ENCODE measurements at places on chromosomes 7 and 10. TPM values are rescaled to one million over a fixed set of nuclear protein-coding genes. Genes with fewer than 3 reads are reported as not detected.

GRCh38 chr10:14873090-14873760 lies 5.4 kb upstream of the SUV39H2 start:
- no peaks in the 10 kb centered on the region for H3K4me1 ChIP-seq
- H3K4me3 ChIP-seq: no peak overlapping the region
- no peak overlapping the region for H3K27ac ChIP-seq
- no peaks in the 10 kb centered on the region for H3K27me3 ChIP-seq
- no peaks in the 10 kb centered on the region for H3K36me3 ChIP-seq

STX1A gene
- 27.3 TPM for total RNA-seq

THNSL1 gene
- total RNA-seq: 3.3 TPM

- H3K4me3 ChIP-seq: no peak overlapping the region
- no peak for DNase-seq
- no peaks in the 10 kb centered on the region for H3K4me1 ChIP-seq
Observed at GRCh38 chr7:92992483-92992882, 125.3 kb downstream of the SAMD9 start.

DNA sequence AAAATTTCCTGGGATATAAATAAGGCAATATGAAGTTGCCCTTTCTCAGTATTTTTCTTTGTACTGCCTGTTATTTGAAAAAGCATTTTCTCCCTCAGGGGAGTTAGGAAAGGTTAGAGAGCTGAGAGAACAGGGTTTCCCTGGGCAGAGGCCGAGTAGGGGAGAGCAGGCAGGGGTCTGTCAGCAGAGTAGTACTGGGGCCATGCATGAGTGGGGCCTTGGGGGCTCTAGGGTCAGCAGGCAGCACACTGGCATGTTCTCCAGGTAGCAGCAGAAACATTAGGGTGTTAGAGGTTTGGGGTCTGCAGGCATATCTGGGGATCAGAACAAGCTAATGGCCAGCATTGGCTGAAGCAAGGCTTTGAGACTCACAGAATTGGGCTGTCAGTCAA lies 56.4 kb downstream of the KLRG2 start:
- H3K4me3 ChIP-seq: no peak overlapping the region
- H3K4me1 ChIP-seq: no peaks in the 10 kb centered on the region
- peaks cover 15% of the 10 kb centered on the region for H3K36me3 ChIP-seq
- H3K27me3 ChIP-seq: no peaks in the 10 kb centered on the region
- no peak for DNase-seq
- no peak overlapping the region for H3K27ac ChIP-seq

GRCh38 chr7:91941450-91941849 lies 788 bp downstream of the AKAP9 start:
- H3K36me3 ChIP-seq: no peaks in the 10 kb centered on the region
- peaks cover 3% of the 10 kb centered on the region for H3K4me1 ChIP-seq
- peak overlapping the region; percentile 80 for H3K4me3 ChIP-seq
- H3K27me3 ChIP-seq: no peaks in the 10 kb centered on the region
- peak overlapping the region; percentile 93 for H3K27ac ChIP-seq

- H3K27ac ChIP-seq: peak overlapping the region; percentile 88
- no peaks in the 10 kb centered on the region for H3K4me1 ChIP-seq
- DNase-seq: no peak
- no peaks in the 10 kb centered on the region for H3K36me3 ChIP-seq
- no peaks in the 10 kb centered on the region for H3K27me3 ChIP-seq
Observed at GRCh38 chr7:92837000-92837749, 802 bp upstream of the CDK6 start.

DNA sequence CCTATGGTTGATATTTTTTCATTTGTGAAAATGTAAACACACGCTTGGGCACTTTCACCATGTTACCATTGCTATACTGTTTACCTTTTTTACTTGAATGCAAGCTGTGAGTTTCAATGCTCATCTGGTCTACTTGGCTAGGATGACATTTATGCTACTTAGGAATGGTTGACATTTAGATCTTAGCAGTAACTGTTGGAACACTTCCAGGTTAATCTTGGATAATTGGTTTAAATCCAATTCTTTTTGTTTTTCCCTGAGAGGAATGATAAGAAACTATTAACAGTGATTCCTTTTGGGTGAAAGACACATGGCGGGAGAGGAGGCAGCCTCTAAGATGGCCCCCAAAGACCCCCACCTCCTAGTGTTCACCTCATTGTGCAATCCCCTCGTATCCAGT lies 51.4 kb upstream of the AMPH start:
- H3K36me3 ChIP-seq: no peaks in the 10 kb centered on the region
- DNase-seq: no peak
- H3K27ac ChIP-seq: no peak overlapping the region
- H3K27me3 ChIP-seq: no peaks in the 10 kb centered on the region
- no peaks in the 10 kb centered on the region for H3K4me1 ChIP-seq

EVX1 gene
- total RNA-seq: not detected

ANKRD7 gene
- not detected for total RNA-seq

- H3K27ac ChIP-seq: no peak overlapping the region
- H3K27me3 ChIP-seq: no peaks in the 10 kb centered on the region
- no peak overlapping the region for H3K4me3 ChIP-seq
Observed at GRCh38 chr7:143229054-143229790, 7.4 kb downstream of the TAS2R40 start.

CALY gene
- total RNA-seq: not detected

DNA sequence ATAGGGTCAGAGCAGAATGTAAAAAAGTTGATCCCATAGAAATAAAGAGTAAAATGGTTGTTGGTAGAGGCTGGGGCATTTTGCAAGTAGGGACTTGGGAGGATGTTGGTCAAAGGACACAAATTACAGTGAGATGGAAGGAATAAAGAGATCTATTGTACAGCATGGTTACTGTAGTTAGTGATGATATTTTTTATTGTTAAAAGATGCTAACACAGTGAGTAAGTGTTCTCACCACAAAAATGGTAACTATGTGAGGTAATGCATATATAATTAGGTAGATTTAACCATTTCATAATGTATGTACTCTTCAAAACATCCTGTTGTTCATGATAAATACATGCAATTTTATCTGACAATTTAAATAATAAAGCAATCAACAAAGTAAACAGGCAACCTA lies 280.7 kb upstream of the MAGI2 start:
- H3K27ac ChIP-seq: no peak overlapping the region
- no peaks in the 10 kb centered on the region for H3K4me1 ChIP-seq
- H3K27me3 ChIP-seq: no peaks in the 10 kb centered on the region
- no peaks in the 10 kb centered on the region for H3K36me3 ChIP-seq
- no peak overlapping the region for H3K4me3 ChIP-seq

- no peaks in the 10 kb centered on the region for H3K36me3 ChIP-seq
- peak overlapping the region; percentile 43 for H3K4me3 ChIP-seq
- H3K4me1 ChIP-seq: no peaks in the 10 kb centered on the region
- DNase-seq: no peak
Observed at GRCh38 chr7:151851782-151852181, 25.1 kb downstream of the PRKAG2 start.

FGFBP3 gene
- total RNA-seq: 1.1 TPM

DNA sequence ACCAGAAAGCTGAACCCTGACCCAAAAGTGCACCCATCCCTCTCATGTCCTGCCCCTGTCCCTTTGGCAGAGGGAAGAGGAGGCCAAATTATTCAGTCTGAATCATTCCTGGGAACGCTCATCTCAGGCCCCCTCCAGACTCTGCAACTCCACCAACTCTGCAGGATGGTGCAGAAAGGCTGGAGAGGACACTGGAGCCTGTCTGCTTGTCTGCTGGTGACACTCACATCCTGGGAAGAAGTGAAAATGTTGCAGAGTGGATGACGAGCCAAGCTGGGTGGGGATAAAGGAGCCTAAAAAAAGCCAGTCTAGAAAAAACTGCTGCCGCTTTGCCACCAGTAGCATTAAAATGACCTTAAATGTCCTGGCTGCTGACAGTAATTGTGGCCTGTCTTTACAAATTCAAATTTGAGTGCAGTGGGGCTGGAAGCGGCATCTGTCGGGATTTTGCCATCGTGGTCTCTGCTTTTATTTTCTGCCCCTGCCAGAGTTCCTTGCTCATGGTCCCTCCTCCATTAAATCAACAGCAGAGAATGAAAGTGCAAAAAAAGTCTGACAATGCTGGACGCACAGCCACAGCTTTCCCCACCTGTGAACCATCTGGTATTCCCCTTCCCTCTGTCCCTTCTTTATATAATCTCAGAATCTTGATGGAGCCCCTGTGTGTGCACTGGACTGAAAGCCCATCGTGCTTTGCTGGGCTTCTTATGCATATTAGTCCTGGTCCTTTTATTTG lies 63.9 kb downstream of the STK17A start:
- H3K36me3 ChIP-seq: no peaks in the 10 kb centered on the region
- DNase-seq: no peak
- peak overlapping the region; percentile 12 for H3K4me3 ChIP-seq
- H3K27ac ChIP-seq: peak overlapping the region; percentile 93

HYAL4 gene
- not detected for total RNA-seq

GRCh38 chr7:151900986-151901621 lies 24.2 kb upstream of the PRKAG2 start:
- no peaks in the 10 kb centered on the region for H3K4me1 ChIP-seq
- H3K36me3 ChIP-seq: no peaks in the 10 kb centered on the region
- H3K27me3 ChIP-seq: no peaks in the 10 kb centered on the region
- no peak overlapping the region for H3K27ac ChIP-seq
- DNase-seq: no peak

DNA sequence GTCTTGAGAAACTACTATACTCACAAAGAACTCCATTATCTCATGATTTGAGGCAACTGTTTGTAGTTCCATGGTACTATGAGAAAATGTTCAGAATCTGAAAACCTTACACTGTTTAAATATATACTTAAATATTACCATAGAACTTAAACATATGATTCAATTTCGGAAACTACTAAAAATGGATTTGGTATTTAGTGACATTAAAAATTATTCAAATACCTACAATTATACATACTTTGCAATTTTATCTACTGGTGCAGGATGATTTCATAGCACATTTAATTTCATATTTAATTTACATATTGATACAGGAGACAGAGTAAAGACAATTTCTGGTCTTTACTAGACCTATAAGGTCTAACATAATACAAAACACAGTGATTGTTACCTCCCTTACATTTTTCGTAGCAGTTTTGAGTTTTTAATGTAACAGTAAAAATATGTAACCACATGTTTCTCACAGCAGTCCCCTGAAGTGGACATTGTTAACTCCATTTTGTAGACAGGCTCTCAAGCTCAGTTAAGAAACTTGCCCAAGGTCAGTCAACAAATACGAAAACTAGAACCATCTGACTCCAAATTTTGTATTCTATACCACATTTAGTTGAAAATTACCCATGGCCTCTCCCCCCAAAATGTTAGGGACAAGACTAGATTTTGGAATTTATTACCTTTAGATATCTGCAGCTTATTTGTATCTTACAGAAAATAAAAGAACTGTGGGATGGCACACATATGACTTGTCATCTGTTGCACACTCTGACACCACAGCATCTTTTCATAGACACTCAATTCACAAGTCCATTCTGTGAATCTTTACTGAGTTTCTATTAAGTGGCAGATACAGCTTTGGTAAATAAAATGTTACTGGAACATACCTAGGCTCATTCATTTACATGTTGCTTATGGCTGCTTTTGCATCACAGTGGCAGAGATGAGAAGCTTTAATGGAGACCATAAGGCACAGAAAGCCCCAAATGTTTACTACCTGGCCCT lies 36.8 kb downstream of the MTPN start:
- no peak overlapping the region for H3K4me3 ChIP-seq
- peaks cover 5% of the 10 kb centered on the region for H3K4me1 ChIP-seq
- H3K27ac ChIP-seq: no peak overlapping the region

GRCh38 chr10:12051241-12051640 lies 8.6 kb upstream of the UPF2 start:
- H3K4me3 ChIP-seq: no peak overlapping the region
- DNase-seq: no peak
- H3K4me1 ChIP-seq: no peaks in the 10 kb centered on the region
- H3K27ac ChIP-seq: peak overlapping the region; percentile 44

DNA sequence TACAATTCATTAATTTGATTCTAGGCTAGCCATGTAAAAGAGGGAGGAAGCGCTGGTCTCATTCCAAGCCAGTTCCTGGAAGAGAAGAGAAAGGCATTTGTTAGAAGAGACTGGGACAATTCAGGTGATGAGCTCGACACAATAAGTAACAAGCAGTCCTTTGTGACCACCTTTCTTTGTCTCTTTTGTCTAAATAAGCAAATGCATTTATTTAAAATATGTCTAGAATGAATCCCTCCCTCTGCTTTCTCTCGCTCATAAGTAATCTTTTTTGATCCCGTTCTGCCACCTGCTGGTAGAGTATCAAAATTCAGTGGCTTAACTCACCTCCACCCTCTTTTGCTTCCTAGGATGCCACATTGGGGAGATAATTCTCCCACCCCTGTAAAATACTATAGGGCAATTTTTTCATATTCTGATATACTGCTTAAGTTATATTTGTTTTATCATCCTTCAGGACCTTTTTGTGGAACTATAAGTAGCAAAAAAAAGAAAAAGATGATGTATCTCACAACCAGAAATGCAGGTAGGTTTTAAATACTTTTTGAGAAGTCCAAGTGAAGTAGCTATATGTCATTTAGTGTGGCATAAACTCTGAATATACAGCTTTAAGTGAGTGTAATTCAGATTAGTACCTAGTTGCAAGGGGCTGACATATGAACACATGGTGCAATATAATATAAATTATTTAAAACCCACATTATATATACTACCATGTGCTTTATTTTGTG lies 91.5 kb downstream of the GSDME start:
- H3K36me3 ChIP-seq: no peaks in the 10 kb centered on the region
- H3K4me3 ChIP-seq: no peak overlapping the region
- H3K27ac ChIP-seq: no peak overlapping the region
- no peaks in the 10 kb centered on the region for H3K27me3 ChIP-seq

DNA sequence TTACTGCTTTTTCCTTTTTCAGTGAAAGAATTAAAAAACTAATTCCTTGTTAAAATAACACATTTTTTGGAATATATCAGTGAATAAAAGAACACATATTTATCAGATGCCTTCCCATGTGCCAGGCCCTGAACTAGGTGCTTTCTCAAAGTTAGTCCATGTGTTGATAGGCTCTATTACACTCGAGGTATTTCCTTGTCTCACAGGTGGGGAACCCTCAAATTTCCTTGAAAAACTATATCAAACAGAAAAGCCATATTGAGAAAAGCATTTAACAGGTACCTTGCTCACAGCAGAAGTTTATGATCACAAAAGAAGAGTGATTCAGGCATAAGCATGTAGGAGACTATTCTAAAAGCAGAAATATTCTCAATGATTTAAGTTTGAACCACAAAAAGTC lies 75.6 kb upstream of the OGDHL start:
- no peaks in the 10 kb centered on the region for H3K27me3 ChIP-seq
- H3K27ac ChIP-seq: no peak overlapping the region
- no peaks in the 10 kb centered on the region for H3K4me1 ChIP-seq

GRCh38 chr10:92813979-92814378 lies 34.3 kb upstream of the EXOC6 start:
- H3K27me3 ChIP-seq: no peaks in the 10 kb centered on the region
- H3K4me1 ChIP-seq: no peaks in the 10 kb centered on the region
- H3K27ac ChIP-seq: no peak overlapping the region
- DNase-seq: no peak
- H3K4me3 ChIP-seq: no peak overlapping the region

KNDC1 gene
- total RNA-seq: 1.7 TPM

Data from Peyer's patch (tissue), 4 donors.